ENCODE measurements at places on chromosomes 5 and 9.

DNA sequence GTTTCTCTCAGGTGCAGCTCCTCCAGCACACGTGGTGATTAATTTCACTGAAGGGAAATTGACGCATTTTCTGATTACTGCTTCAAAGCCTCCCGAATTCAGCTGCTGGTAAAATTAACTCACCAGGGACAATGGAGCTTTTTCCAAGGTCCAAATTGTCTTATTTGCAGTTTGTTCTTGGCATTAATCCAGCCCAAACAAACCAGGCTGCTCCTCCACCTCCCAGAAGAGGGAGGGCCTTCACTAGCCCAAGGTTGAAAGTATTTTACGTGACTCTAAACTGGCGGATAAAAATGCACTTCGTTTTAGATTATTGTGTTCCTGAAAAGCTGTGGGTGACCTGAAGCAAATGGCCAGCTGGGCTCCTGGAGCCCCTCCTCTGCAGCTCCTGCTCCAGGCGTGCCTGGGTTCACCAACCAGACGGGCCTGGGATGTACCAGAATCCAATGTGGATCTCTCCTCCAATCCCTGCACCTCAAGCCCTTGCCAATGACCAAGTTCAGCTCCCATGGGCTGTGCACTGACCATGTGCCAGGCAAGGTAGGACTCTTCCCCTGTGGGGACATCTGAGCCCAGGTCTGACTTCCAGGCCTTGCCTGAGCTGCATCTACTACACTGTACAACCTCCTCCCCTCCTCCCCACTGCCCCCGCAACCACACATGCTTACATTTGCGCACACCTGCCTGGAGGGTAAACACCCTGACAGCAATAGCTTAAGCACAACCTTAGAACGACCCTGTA is 193.4 kb downstream of the CDK5RAP2 start:
- no peak for DNase-seq

DNA sequence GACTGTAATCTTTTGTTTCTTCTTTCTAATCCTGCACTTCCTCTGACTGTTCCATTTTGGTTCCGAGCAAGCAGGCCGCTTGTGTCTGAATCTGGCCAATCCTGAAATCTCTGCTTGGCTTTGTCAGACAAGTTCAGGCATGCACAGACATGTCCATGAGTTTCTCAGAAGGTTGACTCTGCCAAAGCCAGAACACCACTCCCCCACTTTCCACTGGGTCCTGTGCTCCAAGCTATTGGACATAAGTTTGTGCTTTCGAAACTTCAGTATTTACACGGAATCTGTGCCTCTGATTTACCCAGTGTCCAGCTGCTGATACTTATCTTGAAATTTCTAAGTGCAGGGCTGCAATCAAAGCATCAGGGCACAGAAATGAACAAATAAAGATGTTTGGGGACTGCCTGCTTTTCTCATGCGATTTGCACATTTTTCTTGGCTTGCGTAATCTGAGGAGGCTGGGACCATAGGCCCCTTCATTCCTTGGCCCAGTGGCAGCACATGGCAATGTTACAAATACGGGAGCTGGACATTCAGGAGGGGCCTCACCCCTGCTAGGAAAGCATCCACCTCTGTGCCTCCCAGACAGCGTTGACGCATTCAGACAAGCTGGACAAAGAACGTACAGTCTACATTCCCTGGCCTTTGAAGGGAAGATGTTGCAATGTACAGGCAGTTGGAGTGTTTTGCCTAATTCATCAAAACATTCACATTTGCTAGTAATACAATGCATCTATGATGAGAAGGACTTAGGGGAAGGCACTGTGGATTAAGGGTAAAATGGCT is 209.2 kb upstream of the PAPPA start:
- DNase-seq = no peak

DNA sequence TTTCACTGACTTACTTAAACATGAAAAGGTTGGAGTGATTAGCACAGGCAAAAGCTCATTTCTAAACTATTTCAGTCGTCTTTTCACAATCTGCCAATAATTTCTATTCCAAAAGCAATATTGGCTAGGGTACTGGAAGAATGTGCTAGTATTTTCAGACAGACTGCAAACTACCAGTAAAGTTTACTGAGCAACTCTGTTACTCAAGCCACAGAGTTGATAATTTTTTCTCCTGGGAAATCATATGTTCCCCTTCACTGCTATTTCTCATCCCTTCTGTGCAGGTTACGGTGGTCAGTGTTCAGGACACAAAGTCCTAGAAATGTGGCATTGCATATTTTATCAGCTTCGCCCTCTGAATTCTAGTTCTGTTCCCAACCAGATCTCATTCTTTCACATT is 343.3 kb upstream of the TNC start:
- no peak for DNase-seq

DNA sequence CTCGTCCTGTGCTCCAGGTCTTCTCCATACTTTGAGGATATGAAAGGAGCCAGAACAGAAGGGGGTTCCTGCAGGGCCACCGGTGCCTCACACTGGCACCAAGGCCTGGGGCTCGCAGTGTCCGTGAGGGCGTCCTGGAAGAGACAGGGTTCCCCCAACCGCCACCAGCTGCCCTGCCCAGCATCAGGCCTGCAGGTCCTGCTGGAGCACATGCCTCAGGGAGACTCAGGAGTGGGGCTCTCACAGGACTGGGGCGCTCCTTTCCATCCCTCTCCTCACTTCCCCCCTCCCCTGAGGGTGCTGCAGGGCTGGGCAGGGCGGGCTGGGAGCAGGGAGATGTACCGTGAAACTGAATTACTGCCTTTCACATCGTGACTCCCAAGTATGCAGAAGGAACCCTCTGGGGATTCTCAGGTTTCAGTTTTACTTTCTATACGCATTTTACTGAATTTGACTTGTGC is 31.7 kb downstream of the CEP72 start:
- no peak for DNase-seq

DNA sequence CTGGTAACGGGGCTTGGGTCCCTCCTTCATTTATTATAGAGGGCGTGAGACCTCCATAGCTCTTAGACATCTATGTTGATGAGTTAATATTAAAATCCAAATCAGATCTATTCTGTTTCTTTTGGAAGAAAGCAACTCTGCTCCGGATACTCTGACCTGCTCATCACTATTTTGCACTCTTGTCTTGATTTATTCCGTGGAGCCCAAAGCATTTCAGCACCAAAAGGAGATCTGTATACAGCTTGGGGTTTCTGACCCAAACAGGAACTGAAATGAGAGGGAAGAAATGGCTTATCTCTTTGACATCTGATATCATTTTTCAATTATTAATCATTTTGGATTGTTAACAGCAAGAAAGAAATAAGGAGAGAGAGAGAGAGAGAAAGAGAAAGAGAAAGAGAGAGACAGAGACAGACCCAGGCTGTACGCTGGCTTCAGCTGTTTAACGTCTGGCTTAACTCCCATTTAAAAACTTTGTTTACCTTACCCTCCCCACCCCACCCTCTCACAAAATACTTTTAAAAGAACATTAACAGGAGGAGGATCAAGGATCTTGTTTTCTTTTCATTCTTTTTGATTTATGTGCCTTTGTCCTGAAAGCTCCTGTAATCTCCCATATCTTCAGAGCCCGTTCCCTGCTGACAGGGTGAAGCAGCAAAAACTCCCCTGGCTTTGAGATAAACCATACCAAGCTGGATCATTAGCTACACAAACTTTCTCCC is 231.4 kb upstream of the TUT7 start:
- DNase-seq = no peak

- no peak for DNase-seq
Measured at GRCh38 chr5:17277907-17278306, 60.5 kb downstream of the BASP1 start.

GRCh38 chr9:126956917-126957686 is 42.5 kb downstream of the RALGPS1 start:
- no peak for DNase-seq

- no peak for DNase-seq
Measured at GRCh38 chr5:113124265-113124664, 147.7 kb downstream of the DCP2 start.

DNA sequence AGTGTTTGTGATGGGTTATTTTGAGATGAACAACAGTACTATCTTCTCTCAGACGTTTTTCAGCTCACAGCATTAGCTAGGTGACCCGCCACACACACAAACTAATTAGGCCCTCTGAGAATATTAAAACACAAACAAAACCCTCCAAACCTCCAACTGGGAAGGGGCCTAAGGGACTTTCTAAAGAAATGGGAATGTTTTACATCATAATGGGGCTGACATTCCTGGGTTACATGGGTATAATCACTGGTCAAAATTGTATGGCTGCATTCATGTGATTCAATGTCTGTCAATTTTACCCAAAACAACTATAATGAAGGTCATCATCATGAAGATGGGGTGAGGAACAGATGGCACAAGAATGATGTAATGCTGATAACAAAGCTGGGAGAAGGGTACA is 59.6 kb downstream of the SPTLC1 start:
- DNase-seq = no peak

DNA sequence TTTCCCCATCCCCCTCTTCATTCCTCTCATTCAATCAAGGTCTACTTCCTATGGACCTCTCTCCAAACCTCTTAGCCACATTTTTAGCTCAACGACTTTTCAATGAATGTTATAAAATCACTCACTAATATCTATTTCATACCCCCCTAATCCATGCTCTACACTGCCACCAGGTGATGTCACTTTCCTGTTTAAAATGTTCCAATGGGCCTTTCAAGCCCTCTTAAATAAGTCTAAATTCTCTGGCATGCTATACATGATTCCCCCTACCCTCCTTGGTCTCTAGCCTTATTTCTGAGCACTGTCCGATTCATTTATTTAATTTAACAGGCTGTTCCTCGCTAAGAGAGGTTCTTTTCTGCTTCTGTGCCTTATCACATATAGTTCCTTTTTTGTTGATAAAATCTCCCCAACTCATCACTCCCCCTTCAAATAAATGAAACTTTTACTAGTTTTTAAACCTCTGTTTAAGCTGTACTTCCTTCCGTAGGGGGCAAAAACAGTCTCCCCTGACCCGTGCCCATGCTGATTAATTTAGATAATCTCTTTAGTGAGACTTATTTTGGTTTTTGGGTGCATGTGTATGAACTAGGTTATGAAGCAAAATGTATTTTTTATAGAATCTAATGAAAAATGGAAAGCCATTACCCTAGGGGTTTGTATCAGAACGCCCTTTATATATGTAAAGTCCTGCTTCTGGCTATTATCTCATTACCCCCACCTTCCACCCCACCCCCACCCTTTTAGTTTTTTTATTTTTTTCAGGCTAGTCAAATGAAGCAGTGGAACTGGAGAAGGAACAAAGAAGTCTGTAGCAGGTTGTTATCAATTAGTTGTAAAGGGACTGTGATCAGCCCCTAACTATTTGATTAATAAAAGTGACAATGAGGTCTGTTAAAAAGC is 9.0 kb downstream of the ABHD17B start:
- DNase-seq = no peak

DNA sequence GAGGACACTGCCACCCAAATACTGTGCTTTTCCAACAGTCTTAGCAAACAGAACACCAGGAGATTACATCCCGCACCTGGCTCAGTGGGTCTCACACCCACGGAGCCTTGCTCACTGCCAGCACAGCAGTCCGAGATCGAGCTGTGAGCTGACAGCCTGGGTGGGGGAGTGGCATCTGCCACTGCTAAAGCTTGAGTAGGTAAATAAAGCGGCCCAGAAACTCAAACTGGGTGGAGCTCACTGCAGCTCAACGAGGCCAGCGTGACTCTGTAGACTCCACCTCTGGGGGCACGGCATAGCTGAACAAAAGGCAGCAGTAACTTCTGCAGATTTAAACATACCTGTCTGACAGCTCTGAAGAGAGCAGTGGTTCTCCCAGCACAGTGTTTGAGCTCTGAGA is 28.8 kb downstream of the EPB41L4A start:
- no peak for DNase-seq

DNA sequence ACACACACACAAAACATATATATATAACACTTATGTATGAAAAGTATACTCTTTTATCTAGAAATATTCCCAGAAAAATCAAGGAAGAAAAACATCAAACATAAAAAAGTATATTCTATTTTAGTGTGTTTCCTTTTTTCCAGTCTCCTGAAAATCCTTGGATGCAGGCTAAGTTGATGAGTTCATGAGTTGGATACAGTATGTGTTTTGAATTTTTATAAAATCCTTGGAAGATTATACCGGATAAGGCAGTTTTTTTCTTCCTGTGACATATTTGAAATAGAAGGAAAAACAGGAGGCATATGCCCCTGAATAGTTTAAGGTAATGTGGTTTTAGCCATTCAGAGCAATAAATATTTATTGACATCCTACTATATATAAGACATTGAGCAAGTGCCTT is 203.6 kb downstream of the SNX18 start:
- no peak for DNase-seq

GRCh38 chr5:150851039-150851438 is 4.7 kb downstream of the IRGM start:
- DNase-seq = no peak

DNA sequence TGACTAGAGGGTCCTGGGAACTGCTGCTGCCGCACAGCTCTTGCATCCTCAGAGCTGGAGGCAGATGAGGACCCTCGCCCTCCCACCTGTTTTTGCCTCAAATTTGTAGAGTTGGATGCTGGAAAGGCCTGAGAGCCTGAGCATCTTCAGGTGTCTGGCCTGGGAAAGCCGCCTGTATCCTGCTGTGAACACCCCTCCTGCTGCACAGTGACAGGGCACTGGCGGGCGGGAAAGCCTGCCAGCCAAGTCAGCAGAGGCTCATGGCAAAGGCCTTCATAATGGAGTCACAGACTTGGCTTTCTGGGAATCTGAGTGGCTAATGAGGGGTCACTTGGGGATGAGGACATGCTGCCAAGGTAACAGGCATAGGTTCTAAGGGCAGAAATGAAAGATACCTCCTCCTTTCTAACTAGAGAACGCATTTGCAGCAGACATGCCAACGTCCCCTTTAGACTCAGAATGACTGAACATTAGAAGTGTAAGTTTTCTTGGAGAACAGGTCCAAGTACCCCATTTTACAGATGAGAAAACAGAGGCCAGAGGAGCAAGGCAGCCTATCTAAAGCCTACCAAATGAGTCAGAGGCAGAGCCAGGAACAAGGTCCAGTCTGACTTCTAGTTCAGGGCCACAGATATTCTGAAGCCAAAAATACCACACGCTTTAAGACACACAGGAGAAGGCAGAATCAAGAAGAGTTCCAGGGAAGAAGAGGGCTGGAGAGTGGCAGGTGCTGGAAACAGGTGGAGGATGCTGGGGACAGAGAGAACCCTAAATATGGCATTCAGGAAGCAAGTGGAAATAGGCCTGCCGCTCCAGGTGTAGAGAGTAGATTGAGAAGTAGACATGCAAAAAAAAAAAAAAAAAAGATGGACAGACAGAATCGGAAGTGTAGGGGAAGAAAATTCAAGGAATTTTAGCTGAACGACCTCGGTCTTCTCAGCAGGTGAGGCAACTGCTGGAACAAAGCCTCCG is 44.1 kb downstream of the EPB41L4B start:
- no peak for DNase-seq

GRCh38 chr5:99061299-99061698 is 132.5 kb upstream of the CHD1 start:
- DNase-seq = no peak

Data from activated T-cell treated with anti-CD3 and anti-CD28 coated beads for 4 hours (primary cell).